ENCODE measurements at places on chromosomes 1 and 21.

- no peaks in the 10 kb centered on the region for H3K36me3 ChIP-seq
- no peaks in the 10 kb centered on the region for H3K27me3 ChIP-seq
- DNase-seq: no peak
- no peaks in the 10 kb centered on the region for H3K4me1 ChIP-seq
- no peak overlapping the region for H3K4me3 ChIP-seq
These were observed 2.2 kb downstream of the CRYBG2 start for GRCh38 chr1:26351590-26352337.

DNA sequence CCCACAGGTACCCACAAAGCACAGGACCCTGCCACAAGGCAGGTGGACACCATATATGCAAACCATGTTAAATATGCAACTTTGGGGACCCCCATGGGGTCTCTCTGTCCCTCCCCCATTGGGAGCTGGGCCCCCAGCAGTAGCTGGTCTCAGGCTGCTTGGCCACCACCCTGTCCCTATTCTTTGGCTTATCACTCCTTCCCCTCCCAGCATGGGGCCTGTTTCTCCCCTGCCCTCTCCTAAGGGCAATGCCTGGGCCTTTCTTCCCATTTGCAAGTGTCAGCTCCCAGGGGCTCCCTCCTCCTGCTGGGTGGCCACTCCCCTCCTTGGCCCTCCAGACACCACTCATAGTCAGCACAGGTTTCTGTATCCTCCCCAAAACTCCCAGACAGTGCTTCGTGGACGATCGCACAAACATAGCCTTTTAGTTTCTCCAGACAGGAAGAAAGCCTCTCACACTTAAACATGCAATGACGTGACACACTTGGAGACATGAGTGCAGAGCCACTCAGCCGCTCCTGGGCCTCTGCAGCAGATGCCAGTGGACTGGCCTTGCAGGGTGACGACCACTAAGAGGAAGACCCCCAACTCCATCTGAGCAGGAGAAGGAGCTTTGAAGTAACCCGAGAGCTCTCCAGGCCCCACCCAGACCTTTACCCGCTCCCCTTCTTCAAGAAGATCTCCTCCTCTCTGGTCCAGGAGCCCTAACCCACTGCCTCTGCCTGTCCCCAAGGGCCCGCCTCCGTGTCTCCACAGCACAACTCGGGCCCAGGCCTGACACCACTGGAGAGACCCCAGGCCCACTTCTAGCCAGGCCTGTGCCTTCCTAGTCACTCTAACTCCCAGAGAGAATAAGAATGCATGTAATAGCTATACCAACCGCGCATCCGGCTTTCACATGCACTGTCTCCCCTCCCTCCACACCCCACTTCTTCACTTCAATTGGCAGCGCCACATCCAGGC lies 22.9 kb downstream of the CITED4 start:
- no peaks in the 10 kb centered on the region for H3K27me3 ChIP-seq
- DNase-seq: no peak
- H3K36me3 ChIP-seq: no peaks in the 10 kb centered on the region
- H3K27ac ChIP-seq: no peak overlapping the region
- H3K4me1 ChIP-seq: peaks cover 22% of the 10 kb centered on the region
- no peak overlapping the region for H3K4me3 ChIP-seq

DNA sequence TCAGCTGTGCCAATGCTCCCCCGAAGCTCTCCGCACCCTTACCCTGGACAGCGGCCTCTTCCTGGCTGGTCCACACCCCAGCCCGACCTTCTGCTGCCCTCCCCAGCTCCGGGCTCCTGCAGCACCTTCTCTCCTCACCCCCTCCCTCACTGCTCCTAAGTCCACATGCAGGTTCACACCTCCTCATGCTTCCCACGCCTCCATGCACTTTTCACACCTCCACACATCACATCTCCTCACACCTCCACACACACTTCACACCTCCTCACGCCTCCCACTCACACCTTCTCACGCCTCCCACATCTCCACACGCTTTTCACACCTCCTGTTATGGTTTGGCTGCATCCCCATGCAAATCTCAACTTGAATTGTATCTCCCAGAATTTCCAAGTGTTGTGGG lies 18.9 kb downstream of the GPR137B start:
- no peaks in the 10 kb centered on the region for H3K27me3 ChIP-seq
- H3K4me3 ChIP-seq: no peak overlapping the region
- H3K36me3 ChIP-seq: peaks cover 24% of the 10 kb centered on the region
- H3K4me1 ChIP-seq: peaks cover 49% of the 10 kb centered on the region
- DNase-seq: no peak

- no peak for DNase-seq
- peaks cover 32% of the 10 kb centered on the region for H3K4me1 ChIP-seq
These were observed 52.0 kb upstream of the KCNA3 start for GRCh38 chr1:110726755-110727154.

DNA sequence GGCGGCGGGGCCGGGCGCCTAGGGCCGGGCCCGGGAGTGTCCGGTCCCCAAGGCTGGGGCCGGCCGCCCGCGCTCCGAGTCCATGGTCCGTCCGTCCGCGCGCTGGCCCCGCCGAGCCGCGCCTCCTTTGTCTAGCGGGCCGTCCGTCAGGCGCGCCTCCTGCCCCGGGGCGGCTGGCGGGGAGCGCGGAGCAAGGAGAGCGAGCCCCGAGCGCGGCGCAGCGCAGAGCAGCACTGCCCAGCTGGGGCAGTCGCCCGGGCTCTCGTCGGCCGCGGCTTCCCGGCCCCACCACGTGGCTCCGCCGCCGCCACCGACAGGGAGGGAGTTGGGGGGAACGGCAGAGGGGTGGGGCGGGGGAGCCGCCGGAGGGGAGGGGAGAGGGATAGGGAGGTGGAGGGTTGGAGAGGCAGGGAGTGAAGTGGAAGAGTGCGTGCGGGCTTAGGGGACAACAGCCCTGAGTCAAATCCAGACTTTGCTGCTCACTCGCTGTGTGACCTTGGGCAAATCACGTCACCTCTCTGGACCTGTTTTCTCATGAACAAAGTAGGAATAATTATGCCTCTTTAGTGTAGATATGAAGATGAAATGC lies at the start of gene NKAIN1:
Gene NKAIN1 (minus strand): TSS at position 235 of the 589 bp plus-strand sequence. CDS start 340 bp downstream, outside the sequence.
- H3K4me1 ChIP-seq: peaks cover 9% of the 10 kb centered on the region
- no peak within 1 kb of the TSS for H3K27ac ChIP-seq
- no peaks in the 10 kb centered on the region for H3K36me3 ChIP-seq

DNA sequence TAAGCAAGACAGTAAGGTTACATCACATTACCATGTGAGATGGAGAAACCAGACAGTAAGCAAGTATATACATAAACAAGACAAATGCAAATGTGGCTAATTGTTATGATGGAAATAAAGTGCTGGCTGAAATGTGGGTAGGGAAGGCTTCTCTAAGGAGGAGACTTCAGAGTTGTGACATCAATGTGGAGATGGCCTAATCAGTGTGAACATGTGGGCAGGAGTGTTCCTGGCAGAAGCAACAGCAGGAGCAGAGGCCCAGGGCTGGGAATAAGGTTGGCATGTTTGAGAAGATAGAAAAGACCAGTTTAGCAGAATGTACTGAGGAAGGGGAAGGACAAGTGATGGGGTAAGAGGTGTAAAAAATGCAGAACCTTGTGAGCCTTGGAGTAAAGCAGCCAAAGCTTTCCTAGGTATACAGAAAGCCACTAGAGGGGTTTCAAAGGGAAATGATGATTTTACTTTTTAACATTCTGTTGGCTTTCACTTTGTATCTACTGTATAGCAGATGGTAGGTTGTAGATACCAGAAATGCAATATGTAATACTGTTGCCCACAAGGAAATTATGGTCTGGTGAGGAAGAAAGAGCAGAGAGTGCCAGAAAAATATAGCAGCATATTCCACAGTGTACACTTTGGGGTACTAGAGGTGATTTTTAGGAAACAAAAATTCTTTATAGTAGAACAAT lies 197.4 kb downstream of the FGGY start:
- no peak overlapping the region for H3K4me3 ChIP-seq
- H3K36me3 ChIP-seq: peaks cover 2% of the 10 kb centered on the region
- H3K27me3 ChIP-seq: no peaks in the 10 kb centered on the region

GRCh38 chr1:112457955-112458354 lies 50.8 kb upstream of the WNT2B start:
- H3K27me3 ChIP-seq: peaks cover 9% of the 10 kb centered on the region
- DNase-seq: no peak
- no peak overlapping the region for H3K4me3 ChIP-seq
- no peak overlapping the region for H3K27ac ChIP-seq
- no peaks in the 10 kb centered on the region for H3K4me1 ChIP-seq
- H3K36me3 ChIP-seq: no peaks in the 10 kb centered on the region

DNA sequence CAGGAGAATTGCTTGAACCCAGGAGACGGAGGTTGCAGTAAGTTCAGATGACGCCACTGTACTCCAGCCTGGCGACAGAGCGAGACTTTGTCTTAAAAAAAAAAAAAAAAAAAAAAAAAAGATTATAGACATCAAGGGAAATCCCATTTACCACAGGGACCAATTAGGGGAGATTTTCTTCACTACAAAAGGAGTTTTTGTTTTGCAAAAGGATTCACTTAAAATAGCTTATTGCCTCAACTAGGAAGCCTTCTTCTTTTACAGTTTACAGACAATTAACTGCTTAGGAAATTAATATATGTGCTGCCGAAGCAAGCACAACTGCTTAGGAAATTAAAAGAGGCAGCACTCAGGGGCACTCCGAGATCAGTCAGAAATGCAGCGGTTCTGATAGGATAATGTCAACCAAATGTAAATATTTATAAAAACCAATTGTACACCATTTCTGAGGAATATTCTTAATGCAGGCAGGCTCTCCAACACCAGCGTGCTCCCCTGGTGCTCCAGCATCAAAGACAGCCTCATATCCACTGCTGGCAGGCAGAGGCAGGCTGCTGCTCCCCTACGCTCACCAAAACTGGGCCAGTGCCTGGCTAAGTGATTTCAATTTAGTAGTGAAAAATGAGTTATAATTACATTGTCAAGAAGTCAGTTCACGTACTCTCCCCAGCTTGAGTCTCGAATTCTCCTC lies 107.9 kb upstream of the RAB4A start:
- DNase-seq: no peak
- no peak overlapping the region for H3K27ac ChIP-seq
- no peaks in the 10 kb centered on the region for H3K27me3 ChIP-seq
- peaks cover 12% of the 10 kb centered on the region for H3K4me1 ChIP-seq
- no peak overlapping the region for H3K4me3 ChIP-seq

DNA sequence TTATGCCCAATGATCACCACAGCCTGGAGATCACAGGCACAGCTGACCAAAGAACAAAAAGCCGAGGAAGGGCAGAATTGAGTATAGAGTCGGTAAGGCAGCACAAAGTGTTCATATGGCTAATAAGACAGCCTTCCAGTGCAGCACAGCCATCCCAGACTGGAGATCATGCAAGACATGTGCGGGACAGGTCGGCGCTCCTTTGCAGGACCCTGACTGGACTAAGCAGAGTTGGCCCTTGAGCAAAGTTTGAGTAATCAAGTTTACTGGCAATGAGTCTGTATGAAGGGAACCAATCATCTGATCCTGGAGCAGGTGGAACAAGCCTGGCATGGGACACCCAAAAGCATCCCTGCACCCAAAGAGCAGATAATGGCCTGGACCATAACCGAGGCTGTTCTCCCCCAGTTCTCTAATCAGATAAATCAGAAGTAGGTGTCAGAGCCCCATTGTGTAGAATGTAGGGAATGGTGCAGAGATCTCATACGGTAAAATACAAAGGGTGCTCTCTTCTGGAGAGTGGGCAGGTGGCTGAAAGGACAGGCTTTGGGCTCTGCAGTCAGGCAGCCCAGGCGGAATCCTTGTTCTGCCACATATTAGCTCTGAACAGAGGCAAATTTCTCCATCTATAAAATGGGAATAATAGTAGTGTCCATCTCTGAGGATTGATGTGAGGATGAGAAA lies 10.7 kb upstream of the DNASE2B start:
- H3K4me1 ChIP-seq: no peaks in the 10 kb centered on the region
- no peak overlapping the region for H3K4me3 ChIP-seq
- H3K36me3 ChIP-seq: no peaks in the 10 kb centered on the region
- H3K27ac ChIP-seq: no peak overlapping the region
- peaks cover 5% of the 10 kb centered on the region for H3K27me3 ChIP-seq
- no peak for DNase-seq

GRCh38 chr21:43824333-43825241 lies 35.2 kb downstream of the RRP1 start:
- H3K4me3 ChIP-seq: no peak overlapping the region
- H3K36me3 ChIP-seq: no peaks in the 10 kb centered on the region
- no peak overlapping the region for H3K27ac ChIP-seq
- DNase-seq: no peak
- H3K27me3 ChIP-seq: peaks cover 11% of the 10 kb centered on the region

- peak; percentile 32 for DNase-seq
- H3K4me1 ChIP-seq: peaks cover 91% of the 10 kb centered on the region
- H3K27me3 ChIP-seq: no peaks in the 10 kb centered on the region
These were observed 7.7 kb downstream of the AMIGO1 start for GRCh38 chr1:109501644-109502363.

GRCh38 chr1:150406483-150406882 lies 42.5 kb downstream of the RPRD2 start:
- DNase-seq: no peak
- H3K27ac ChIP-seq: peak overlapping the region; percentile 38
- peaks cover 64% of the 10 kb centered on the region for H3K4me1 ChIP-seq
- H3K27me3 ChIP-seq: no peaks in the 10 kb centered on the region
- H3K36me3 ChIP-seq: peaks cover 10% of the 10 kb centered on the region

DNA sequence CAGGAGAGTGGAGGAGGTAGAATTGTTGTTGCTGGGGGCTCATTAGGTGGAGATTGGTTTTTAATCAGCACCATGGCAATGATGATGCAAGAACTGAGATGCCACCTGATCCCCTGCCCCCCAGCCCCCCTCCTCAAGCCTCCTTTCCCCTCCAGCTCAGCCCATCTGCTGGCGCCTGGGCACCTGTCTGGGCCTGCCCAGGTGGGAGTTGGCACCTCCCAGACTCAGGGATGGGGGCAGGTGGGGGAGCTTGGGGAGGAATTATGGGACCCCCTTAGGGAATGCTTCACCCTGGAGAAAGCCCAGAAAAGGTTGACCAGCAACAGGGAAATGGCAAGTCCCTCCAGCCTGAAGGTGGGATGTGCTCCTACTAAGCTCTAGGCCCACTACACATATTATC lies 1.5 kb upstream of the NHLH1 start:
- H3K27me3 ChIP-seq: no peaks in the 10 kb centered on the region
- H3K4me3 ChIP-seq: no peak overlapping the region
- no peaks in the 10 kb centered on the region for H3K4me1 ChIP-seq
- H3K36me3 ChIP-seq: peaks cover 10% of the 10 kb centered on the region

DNA sequence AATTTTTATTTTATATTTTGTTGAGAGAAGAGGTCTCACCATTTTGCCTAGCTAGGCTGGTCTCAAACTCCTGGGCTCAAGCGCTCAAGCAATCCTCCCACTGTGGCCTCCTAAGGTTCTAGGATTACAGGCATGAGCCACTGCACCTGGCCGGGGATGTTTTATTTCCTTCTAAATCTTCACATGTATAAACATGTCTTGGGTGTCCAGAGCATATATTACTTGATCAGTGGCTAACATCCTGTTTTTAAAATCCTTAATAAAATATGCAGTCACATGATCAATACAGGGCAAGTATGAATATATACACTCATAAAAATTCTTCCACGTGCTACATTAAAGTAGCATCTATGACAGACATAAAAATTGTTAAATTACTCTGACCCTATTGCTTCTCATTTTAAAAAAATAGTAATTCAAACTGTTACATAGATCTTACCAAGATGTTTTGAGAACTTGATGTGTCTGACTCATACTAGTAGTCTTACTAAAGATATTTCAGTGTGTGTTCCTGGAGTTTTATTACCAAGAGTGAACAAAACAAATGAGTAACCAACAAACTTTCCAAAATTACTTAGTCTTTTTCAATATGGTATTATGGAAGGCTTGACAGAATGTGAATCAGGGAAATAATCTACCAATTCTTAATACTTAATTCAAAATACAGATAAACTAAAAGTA lies 222.5 kb downstream of the SLC45A1 start:
- peak overlapping the region; percentile 47 for H3K4me3 ChIP-seq
- H3K36me3 ChIP-seq: peaks cover 33% of the 10 kb centered on the region
- no peak for DNase-seq
- H3K4me1 ChIP-seq: peaks cover 49% of the 10 kb centered on the region
- H3K27me3 ChIP-seq: no peaks in the 10 kb centered on the region
